ENCODE measurements at places on chromosomes 2 and 18.

DNA sequence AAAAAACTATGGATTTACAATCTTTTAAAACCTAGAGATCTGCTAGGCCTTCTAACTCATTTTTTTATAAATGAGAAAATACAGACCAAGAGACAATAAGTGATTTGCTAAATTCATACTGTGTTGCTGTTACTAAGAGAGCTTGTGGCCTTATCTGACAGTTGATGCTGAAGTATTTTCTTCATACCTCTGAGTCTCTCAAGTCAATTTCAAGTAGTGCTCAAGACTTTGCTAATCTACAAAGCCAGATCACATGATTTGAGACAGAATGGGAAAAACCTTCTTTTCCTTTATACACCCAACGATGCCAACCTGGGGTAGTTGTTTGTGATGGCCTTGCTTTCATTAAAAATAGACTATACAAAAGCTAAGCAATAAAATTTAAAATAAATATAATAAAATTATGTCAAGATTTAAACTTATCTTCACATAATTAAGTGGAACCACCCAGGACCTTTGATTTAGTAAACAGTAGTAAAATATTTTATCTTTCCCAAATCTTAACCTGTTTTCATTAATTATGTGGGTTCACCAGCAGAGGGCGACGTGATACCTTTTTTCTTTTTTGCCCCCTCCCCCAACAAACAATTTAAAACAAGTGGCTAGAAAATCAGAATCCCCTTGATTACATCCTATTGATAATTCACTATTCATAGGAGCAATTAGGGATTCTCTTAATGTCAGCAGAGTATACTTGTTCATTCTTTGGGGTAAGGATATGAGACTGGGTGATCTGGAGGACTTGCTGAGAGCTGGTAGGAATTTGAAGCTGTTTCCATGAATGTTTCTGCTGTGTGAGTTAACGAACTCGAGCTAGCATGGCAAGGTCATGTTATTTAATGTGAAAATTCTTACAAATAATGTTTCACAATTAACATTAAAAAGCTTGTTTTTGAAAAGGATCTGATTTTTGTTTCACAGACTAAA lies 49.6 kb upstream of the SLC5A7 start:
- DNase-seq, result no peak

GRCh38 chr2:144256996-144257707 lies 262.8 kb downstream of the ZEB2 start:
- no peak for DNase-seq

DNA sequence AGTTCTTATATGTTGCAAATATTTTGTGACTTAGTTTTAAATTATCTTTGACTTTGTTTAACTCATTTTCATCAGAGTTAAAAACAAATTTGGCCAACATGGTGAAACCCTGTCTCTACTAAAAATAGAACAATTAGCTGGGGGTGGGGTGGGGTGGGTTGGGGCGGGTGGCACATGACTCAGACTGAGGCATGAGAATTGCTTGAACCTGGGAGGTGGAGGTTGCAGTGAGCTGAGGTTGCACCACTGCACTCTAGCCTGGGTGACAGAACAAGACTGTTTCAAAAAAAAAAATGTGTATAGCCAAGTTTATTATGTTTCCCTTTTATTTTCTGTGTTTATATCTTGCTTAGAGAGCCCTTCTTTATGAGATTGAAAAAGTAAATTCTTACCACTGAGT lies 14.2 kb upstream of the LIPG start:
- DNase-seq, result no peak

- no peak for DNase-seq
These were observed 247.7 kb downstream of the ZNF385B start for GRCh38 chr2:179613701-179614100.

- no peak for DNase-seq
These were observed 503.6 kb upstream of the MYT1L start for GRCh38 chr2:2834516-2835254.

DNA sequence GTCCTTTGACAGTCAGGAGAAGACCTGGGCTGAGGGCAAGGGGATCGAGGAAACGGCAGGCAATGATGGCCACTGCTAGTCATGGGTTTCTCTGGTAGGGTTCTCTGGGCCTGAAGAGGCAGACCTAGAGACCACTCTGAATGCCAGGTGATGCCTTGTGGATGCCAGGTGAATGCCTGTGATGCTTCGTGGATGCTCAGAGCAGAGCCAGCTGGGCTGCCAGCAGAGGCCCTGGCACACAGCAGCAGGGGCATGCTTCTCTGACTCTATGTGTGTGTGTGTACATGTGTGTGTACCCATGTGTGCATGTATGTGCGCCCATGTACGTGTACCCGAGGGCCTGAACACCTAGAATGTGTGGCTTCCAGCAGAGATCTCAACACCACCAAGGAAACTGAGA lies 172.0 kb downstream of the TNS1 start:
- no peak for DNase-seq

- no peak for DNase-seq
These were observed 52.8 kb upstream of the RTN4 start for GRCh38 chr2:55103046-55103445.

GRCh38 chr18:6811816-6812215 lies 82.3 kb downstream of the ARHGAP28 start:
- no peak for DNase-seq

GRCh38 chr2:38523728-38524437 lies 78.8 kb downstream of the HNRNPLL start:
- DNase-seq, result no peak

DNA sequence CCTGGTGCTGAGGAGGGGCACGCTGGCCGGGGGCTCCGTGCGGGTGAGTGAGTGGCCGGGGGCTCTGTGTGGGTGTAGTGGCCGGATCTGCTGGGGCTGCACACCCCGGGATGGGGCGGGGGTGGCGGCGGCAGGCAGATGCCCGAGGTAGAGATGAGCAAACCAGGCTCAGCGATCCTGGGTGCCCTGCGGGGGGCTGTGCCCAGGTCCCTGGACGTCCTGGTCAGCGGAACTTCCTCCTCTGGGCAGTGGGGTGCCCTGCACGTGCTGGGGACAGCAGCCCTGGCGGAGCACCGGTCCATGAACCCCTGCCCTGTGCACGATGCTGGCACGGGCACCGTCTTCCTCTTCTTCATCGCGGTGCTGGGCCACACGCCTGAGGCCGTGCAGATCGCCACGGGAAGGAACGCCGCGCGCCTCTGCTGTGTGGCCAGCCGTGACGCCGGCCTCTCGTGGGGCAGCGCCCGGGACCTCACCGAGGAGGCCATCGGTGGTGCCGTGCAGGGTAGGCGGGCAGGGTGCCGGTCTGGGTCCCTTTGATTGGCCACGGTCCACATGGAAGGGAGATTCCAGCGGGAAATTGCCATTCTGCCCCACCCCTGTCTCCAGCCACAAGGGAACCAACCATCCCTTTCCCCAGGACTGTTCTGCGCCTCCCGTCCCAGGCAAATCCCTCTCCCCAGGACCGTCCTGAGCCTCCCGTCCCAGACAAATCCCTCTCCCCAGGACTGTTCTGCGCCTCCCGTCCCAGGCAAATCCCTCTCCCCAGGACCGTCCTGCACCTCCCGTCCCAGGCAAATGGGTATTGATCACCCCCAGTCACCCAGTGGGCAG lies 5.9 kb downstream of the NEU4 start:
- DNase-seq, result no peak

- no peak for DNase-seq
These were observed 68.0 kb upstream of the CRIM1 start for GRCh38 chr2:36287363-36288275.

DNA sequence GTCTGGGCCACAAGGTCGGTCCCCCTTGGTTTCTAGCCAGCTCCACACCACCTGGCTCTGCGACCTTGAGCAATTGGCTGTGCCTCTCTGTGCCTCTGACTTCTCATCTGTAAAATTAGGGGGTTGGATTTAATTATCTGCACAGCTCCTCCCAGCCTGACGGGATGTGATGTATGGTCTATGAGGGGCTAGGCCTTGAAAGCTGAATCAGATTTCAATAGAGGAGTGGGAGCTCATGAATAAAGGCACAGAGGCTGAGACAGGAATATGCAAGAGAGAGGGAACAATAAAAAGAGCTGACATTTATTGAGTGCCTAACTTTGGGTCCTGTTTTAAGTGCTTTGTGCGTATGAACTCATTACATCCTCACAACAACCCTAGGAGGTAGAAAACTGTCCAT lies 104.7 kb downstream of the ALK start:
- DNase-seq, result no peak

DNA sequence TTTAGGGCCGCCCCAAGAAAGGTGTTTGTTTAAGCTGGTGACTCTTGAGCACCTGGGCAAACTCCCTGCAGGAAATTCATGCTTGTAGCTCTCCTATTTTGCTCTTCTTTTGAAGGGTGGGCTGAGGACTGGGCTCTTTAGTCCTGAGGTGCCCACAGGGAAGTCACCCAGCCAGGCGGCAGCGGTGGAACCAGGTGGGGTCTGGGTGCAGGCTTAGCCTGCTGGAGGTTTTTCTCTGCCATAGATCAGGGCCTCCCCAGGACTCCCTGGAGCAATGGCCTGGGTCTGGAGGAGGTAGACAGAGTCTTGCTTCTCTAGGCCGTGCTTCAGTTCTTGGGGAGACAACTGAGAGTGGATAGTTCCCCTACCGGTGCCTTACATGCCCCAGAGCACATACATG lies 99.9 kb downstream of the CLIP4 start:
- DNase-seq, result no peak

GRCh38 chr2:234818937-234819336 lies 132.9 kb upstream of the SH3BP4 start:
- no peak for DNase-seq

- DNase-seq, result no peak
These were observed 329.3 kb downstream of the GPD2 start for GRCh38 chr2:156765450-156765849.

DNA sequence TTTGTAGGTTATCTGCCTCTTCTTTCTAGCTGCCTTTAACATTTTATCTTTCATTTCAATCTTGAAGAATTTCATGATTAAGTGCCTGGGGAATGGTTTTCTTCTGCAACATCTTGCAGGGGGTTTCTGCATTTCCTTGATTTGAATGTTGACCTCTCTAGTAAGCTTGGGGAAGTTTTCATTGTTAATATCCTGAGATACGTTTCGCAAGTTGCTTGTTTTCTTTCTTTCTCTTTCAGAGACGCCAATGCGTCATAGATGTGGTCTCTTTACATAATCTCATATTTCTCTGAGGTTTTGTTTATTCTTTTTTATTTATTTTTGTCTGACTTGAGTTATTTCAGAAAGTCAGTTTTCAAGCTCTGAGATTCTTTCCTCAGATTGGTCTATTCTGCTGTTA lies 225.7 kb downstream of the XIRP2 start:
- DNase-seq, result no peak

DNA sequence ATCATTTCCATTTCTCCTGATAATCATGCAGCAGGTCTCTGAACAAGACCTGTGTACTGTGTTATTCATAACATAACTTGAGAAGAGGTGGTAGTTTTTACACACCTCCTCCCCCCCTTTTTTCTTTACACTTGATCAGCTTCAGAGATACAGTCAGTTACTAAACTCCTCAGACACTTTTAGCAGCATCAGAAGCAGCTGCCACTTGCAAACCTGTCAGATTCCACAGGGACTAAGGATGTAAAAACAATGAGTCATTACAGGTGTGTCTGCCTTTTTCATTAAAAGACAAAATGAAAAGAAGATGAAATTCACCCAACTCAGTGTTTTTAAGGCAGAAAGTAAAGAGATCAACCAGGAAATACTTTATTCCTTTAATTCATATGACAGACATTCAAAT lies 254.0 kb downstream of the NRXN1 start:
- DNase-seq, result no peak

GRCh38 chr18:23471486-23471885 lies 18.4 kb downstream of the RIOK3 start:
- DNase-seq, result no peak

DNA sequence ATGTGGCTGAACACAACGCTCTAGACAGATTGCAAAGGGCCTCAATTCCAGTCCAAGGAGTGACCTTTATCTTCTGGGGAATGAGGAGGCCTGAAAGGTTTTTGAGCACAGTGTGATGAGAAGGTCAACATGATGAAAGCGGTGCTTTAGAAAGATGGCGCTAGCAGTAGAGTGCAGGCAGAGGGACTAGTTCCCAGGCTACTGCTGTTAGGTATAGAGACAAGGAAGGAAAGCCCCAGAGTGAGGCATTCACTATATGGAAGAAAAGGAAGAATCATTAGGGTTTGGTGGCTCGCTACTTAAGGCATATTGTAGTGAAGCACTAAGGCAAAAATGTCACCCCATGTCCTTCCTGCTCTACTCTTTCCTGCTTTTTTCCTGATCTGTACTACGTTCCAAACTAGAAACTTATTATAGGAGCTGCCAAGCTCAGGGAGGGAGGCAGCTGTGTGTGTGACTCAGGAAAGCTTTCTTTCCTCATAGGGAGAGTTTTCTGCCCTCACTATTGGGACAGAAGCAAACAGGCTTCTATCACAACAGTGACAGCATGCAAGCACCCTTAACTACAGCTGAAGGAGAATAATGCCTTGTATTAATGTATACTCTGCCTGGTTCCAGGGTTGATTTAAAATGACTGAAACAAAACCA lies 160.8 kb upstream of the CAVIN2 start:
- no peak for DNase-seq

GRCh38 chr2:178241844-178242551 lies 47.7 kb downstream of the OSBPL6 start:
- no peak for DNase-seq

DNA sequence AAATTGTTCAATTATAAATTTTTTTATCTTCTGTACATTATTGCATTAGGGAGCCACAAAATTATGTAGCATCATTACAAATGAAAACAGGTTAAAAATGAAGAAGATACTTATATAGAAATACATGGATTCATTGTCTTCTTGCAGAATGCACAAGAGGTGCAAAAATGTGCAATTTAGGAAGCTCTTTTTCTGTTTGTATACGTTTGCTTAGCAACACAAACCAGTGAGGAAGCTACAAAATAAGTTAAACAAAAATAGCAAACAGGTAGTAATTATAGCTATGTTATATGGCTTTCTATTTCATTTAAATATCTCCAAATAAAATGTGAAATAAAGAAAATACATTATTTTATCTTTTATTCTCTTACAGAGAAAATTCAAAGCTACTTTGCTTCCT lies 177.6 kb upstream of the SESTD1 start:
- DNase-seq, result no peak

- DNase-seq, result no peak
These were observed 109.8 kb upstream of the CHRNA1 start for GRCh38 chr2:174874085-174874484.

GRCh38 chr18:8703781-8704301 lies 1.5 kb upstream of the MTCL1 start:
- peak; percentile 22 for DNase-seq

GRCh38 chr18:35143622-35144596 lies 96.9 kb upstream of the ZNF397 start:
- no peak for DNase-seq

GRCh38 chr2:108417254-108417653 lies 31.8 kb upstream of the GCC2 start:
- DNase-seq, result no peak

- DNase-seq, result no peak
These were observed 126.6 kb downstream of the ZNF532 start for GRCh38 chr18:58991167-58991798.

- DNase-seq, result no peak
These were observed 18.6 kb downstream of the ADCYAP1 start for GRCh38 chr18:923144-923866.

GRCh38 chr2:235825946-235826345 lies 332.1 kb downstream of the AGAP1 start:
- no peak for DNase-seq

- DNase-seq, result no peak
These were observed 9.5 kb downstream of the CHAC2 start for GRCh38 chr2:53777134-53777533.

All from activated T-cell treated with anti-CD3 and anti-CD28 coated beads, Interleukin-2, amount 50 U/mL, for 1 hour (primary cell).